HuH-7.5 (cell line): ENCODE measurements at places on chromosomes 6 and 20.
A peak's percentile ranks its signal among the peaks of the same experiment; 100 is the strongest.

DNA sequence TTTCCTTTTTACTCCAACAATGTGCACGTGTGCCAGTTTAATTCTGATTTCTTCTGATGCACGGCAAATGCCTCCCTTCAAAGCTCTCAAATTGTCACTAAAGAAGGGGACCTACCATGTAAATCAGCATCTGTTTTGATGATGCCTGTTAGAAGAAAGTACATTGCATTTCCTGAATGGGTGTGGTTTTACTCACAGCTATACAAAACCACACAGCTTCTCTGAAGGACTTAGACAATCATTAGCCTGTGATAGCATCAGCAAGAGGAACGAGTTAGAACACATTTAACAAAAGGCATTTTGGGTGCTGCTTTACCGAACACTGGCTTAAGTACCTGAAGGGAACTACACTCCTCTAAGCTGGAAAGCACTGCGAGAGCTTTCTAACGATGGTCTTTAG lies 109.4 kb downstream of the ATXN1 start:
- no peak for DNase-seq

DNA sequence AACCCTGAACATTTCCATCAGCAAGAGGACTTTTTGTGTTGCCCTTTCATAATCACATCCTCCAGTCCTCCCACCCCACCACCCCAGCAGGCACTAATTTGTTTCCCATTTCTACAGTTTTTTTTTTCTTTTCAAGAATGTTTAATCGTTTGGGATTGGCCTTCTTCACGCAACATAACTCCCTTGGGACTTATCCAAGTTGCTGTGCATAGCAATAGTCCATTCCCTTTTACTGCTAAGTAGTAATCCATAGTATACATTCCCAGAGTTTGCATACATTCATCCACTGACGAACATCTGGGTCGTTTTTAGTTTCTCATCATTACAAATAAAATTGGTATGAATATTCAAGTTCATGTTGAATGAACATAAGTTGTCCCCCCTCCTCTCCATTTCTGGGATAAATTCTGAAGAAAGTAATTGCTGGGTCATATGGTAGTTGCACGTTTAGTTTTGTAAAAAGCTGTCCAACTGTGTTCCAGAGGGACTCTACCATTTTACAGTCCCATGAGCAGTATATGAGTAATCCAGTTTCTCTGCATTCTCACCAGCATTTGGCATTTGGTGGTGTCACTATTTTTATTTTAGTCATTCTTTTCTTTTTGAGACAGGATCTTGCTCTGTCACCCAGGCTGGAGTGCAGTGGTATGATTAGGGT lies 90.8 kb downstream of the DOK5 start:
- DNase-seq = no peak

- DNase-seq = no peak
These were observed 36.3 kb downstream of the COX4I2 start for GRCh38 chr20:31673943-31674463.

GRCh38 chr20:37288091-37288490 lies 1.4 kb upstream of the MANBAL start:
- no peak for DNase-seq

- no peak for DNase-seq
These were observed 81.3 kb upstream of the BHLHE23 start for GRCh38 chr20:63087872-63088680.

- DNase-seq = no peak
These were observed 26.0 kb upstream of the PI16 start for GRCh38 chr6:36928547-36928918.

GRCh38 chr6:163260911-163261310 lies 153.6 kb upstream of the QKI start:
- no peak for DNase-seq

DNA sequence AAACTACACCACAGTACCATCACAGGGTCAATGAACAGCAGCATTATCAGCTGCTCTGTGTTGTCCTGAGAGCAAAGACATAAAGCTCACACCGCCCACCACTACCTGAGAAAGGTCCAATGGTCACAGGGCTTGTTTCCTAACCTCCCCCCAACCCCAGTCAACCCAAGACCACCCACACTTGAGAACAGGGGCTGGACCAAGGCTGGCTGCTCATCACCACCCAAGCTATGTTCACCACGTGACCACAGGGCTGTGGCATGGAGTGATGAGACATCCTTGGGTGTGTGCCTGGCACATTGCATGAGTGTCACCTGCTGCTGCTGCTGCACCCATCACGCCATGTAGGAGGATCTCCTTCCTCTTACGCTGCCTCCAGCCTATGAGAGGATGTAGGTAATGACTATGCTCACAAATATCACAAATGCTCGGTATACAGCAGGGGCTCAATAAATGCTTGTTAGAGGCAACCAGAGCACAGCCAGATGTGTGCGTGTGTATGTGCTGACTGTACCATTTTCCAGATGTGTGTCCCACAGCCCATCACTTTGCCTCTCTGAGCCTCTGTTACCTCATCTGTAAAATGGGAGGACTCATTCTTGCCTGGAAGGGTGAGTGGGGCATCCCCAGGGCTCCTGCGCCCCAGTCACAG lies 23.3 kb upstream of the SIRPA start:
- DNase-seq = no peak

DNA sequence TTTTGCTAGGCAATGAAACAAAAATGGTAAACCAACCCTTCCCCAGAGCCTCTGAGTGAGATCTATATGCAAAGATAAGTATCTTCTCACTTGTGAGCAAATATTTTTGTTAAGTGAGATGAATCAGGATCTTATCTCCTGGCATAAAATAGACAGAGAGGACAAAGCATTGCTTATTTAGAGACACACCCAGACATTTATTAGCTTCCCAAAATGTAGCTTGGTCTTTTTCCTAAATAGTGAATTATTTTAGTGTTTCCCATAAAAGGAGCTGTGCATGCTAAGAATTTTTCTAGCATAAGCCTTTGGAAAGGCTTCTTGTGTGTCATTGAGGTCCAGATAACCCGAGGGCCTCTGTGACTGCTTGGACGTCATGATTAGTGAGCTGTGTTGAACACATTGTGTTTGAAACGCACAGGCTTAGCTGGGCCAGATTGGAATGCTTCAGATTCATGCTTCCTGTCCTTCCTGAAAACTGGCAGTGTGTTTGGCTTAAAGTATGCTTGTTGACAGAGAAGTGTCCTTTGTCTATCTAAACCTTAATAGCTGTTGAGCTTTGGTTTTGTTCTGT lies 16.5 kb downstream of the MTHFD1L start:
- peak; percentile 31 for DNase-seq

DNA sequence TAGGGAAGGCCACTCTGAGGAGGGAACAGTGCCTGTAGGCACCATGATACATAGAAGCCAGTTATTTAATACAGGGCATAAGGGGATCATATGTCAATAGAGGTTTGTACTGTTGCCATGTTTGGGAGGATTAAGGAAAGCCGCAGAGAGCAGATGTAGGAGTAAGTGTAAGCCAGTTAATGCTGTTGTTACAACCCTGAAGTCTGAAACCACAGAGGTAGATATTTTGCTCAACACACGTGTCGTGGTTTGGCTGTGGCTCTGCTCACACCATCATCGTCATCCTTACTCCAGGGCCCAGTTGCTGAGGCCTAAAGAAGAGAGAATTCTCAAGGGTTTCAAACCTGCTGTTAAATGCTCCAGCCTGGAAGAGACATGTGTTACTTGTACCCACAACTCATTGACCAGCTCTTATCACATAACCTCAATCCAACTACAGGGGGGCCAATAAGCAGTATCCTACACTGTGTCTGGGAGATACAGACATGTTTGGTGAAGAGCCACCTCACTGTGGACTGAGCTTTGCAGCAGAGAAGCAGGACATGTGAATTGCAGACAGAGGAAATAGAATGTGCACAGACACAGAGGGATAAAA lies 31.0 kb upstream of the PSMF1 start:
- DNase-seq = no peak

- DNase-seq = no peak
These were observed 686.9 kb upstream of the MAP3K7 start for GRCh38 chr6:91273729-91274128.

DNA sequence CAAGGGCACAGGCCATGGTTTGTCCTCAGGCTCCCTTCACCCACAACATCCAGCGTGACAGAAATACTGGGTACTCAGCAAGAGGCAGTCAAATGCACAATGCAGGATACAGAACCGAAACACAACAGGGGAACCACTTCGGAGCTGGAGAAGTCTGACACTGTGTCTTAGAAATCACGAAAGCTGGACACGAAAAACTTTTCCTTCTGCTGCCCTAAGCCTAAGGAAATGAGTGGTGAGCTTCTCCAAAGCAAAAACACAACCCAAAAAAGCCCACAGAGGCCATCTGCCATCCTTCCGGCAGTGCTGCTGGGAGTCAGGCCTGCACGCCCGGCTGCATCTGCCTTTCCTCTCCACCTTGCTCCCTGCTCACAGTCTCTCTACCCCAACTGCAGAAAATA lies 106.3 kb downstream of the SLC23A2 start:
- no peak for DNase-seq

GRCh38 chr6:38847497-38847896 lies 132.4 kb downstream of the DNAH8 start:
- DNase-seq = no peak
